ENCODE measurements at places on chromosomes 16 and 17.
A peak's percentile ranks its signal among the peaks of the same experiment; 100 is the strongest.

GRCh38 chr17:859824-860195 lies 77.7 kb downstream of the MRM3 start:
- H3K4me3 ChIP-seq, result no peak overlapping the region
- no peaks in the 10 kb centered on the region for H3K4me1 ChIP-seq
- no peak overlapping the region for H3K27ac ChIP-seq
- DNase-seq, result no peak

DNA sequence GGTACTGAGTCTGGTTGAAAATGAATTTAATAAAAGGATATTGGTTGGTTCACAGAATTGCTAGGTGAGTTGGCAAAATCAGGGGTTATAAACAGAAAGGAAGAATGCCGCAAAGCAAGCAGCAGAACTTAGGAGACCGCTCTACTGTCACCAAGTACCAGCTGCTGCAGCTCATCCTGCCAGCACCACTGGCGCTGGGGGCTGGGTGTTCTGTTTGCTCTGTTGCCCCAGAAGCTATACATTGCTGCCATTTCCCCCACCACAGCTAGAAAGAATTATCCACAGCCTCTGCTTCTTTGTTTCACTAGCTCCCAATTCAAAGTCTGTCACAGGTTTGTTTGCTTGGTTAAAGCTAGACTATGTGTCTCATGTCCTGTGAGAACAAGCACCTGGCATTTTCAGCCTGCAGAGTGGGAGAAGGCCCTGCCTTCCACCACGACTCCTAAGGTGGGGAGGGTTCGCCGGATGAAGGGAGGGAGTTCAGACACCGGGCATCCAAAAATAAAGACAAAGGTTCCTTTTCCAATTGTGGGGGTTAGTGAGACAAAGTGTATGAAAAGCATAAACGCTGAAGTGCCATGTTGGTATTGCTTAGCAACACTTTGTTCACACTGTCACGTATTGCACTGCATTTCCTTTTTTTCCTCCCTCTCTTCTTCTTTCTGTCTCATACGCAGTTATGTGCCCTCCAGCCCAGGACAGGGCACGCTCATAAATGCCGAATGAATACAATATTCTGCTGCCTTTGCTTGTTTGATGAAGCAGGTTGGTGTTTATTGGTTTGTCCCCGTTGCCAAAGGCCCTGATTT lies 9.6 kb upstream of the CPD start:
- no peak overlapping the region for H3K27ac ChIP-seq
- DNase-seq, result no peak
- no peak overlapping the region for H3K4me3 ChIP-seq
- H3K36me3 ChIP-seq, result peaks cover under 1% of the 10 kb centered on the region

DNA sequence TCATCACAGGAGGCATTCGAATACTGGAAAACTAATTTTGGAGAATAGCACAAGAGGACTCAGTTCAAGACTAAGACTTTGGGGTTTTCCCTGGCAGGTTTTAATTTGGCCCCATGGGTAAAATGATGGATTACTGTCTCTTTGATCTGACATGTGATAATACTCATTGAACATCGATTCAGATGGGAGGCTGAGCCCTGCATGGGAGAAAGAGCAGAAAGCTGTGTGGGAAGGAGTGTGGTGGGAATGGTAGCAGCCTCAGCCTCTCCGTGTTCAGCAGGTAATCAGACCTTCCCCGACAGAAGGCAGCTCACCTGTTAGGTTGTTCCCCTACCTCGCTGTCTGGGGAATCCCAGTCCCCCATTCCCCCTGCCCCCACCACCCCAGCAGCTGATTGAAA lies 124.7 kb upstream of the TNRC6C start:
- no peak overlapping the region for H3K27ac ChIP-seq
- no peak overlapping the region for H3K4me3 ChIP-seq
- peaks cover 33% of the 10 kb centered on the region for H3K4me1 ChIP-seq
- H3K36me3 ChIP-seq, result peaks cover 4% of the 10 kb centered on the region

- DNase-seq, result no peak
- no peak overlapping the region for H3K27ac ChIP-seq
- peaks cover 27% of the 10 kb centered on the region for H3K27me3 ChIP-seq
- H3K36me3 ChIP-seq, result no peaks in the 10 kb centered on the region
- H3K4me3 ChIP-seq, result no peak overlapping the region
Measured at GRCh38 chr16:55475919-55476318, 3.1 kb upstream of the MMP2 start.

GRCh38 chr17:7834542-7834956 lies 532 bp downstream of the KDM6B start:
- no peak for DNase-seq
- H3K27me3 ChIP-seq, result peaks cover 17% of the 10 kb centered on the region
- peaks cover 5% of the 10 kb centered on the region for H3K36me3 ChIP-seq
- peak overlapping the region; percentile 87 for H3K4me3 ChIP-seq

- peaks cover 24% of the 10 kb centered on the region for H3K4me1 ChIP-seq
- no peaks in the 10 kb centered on the region for H3K36me3 ChIP-seq
- no peak overlapping the region for H3K27ac ChIP-seq
- H3K27me3 ChIP-seq, result peaks cover 23% of the 10 kb centered on the region
- no peak for DNase-seq
Measured at GRCh38 chr16:14304891-14305460, 233.9 kb downstream of the MRTFB start.

DNA sequence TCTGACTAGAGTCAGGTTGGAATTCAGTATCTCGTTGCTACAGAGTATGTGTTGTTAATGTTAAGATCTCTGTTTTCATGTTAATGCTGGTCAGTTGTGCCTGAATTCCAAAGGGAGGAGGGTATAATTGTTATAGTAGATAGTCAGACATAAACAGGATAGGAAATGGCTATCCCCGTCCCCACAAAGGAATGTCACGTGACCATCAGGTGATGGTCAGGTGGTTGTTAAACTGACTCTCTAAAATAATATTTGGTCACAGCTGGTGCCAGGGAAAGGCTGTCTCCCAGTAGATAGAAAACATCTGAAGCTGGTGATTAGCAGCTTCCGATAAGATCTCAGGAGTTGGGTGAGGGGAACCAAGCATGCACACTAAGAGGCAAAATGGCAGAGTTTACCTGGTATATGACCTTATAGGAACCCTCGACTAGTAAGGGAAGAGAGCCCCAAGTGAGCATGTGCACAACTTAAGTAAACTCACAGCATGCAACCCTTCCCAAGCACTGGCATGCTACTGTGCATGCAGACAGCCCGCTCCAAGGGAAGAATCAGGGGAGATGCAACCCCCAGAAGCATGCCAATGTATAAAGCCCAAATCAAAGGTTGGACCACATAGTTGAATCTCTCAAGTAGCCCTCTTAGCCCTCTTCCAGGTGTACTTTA lies 27.4 kb upstream of the SLC6A2 start:
- H3K4me3 ChIP-seq, result no peak overlapping the region
- no peaks in the 10 kb centered on the region for H3K27me3 ChIP-seq
- no peaks in the 10 kb centered on the region for H3K4me1 ChIP-seq

- peaks cover 15% of the 10 kb centered on the region for H3K27me3 ChIP-seq
- peak; percentile 82 for DNase-seq
- H3K4me1 ChIP-seq, result peaks cover 58% of the 10 kb centered on the region
- H3K27ac ChIP-seq, result peak overlapping the region; percentile 97
Measured at GRCh38 chr17:14301279-14302090, 604 bp downstream of the HS3ST3B1 start.

GRCh38 chr16:51763072-51763661 lies 612.1 kb upstream of the SALL1 start:
- peaks cover 4% of the 10 kb centered on the region for H3K4me1 ChIP-seq
- DNase-seq, result no peak
- H3K27ac ChIP-seq, result no peak overlapping the region
- H3K36me3 ChIP-seq, result no peaks in the 10 kb centered on the region
- H3K4me3 ChIP-seq, result no peak overlapping the region

DNA sequence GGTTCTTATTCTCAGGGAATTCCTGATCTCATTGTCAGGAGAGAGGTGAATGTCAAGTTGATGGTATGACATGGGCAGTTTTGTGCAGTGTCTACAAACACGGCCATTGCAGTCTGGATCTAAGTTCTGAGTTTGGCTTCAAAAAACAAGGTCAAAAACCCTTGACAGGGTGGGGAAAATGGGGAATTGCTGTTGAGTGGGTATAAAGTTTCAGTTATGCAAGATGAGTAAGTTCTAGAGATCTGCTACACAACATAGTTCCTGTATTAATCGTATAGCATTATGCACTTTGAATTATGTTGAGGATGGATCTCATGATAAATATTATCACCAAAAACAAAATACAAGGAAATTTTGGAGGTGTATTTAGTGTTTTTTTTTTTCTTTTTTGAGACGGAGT lies 36.6 kb upstream of the CARMIL2 start:
- no peak overlapping the region for H3K4me3 ChIP-seq
- H3K27me3 ChIP-seq, result no peaks in the 10 kb centered on the region
- no peak for DNase-seq
- peaks cover 7% of the 10 kb centered on the region for H3K4me1 ChIP-seq
- H3K36me3 ChIP-seq, result peaks cover 16% of the 10 kb centered on the region

GRCh38 chr16:70681382-70682238 lies 4.2 kb downstream of the MTSS2 start:
- H3K36me3 ChIP-seq, result no peaks in the 10 kb centered on the region
- peaks cover 22% of the 10 kb centered on the region for H3K27me3 ChIP-seq
- peaks cover 2% of the 10 kb centered on the region for H3K4me1 ChIP-seq
- no peak overlapping the region for H3K4me3 ChIP-seq
- H3K27ac ChIP-seq, result no peak overlapping the region

- peak overlapping the region; percentile 54 for H3K4me3 ChIP-seq
- H3K27me3 ChIP-seq, result no peaks in the 10 kb centered on the region
- peak overlapping the region; percentile 78 for H3K27ac ChIP-seq
- H3K36me3 ChIP-seq, result no peaks in the 10 kb centered on the region
Measured at GRCh38 chr16:85104821-85105391, 7.4 kb downstream of the CIBAR2 start.

- peaks cover 32% of the 10 kb centered on the region for H3K36me3 ChIP-seq
- peak overlapping the region; percentile 0 for H3K27ac ChIP-seq
- no peaks in the 10 kb centered on the region for H3K27me3 ChIP-seq
- DNase-seq, result no peak
- peaks cover 18% of the 10 kb centered on the region for H3K4me1 ChIP-seq
- no peak overlapping the region for H3K4me3 ChIP-seq
Measured at GRCh38 chr16:23496821-23497542, 13.3 kb downstream of the GGA2 start.

DNA sequence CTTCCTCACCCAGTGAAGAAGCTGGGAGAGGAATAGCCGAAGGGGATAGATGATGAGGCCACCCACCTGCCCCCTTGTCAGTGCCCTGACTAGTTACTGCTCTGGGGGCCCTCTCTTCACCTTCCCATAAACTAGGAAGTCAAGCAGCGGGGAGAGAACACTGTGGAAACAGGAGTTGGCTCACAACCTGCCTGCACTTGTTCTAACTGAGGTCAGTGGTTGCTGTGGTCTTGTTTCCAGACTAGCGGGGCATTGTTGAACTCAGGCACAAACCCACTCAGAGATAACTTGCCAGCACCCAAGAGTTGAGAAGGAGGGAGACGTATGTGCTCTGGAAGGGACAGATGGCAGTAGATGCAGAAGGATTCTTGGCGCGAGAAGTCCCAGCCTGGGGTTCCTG lies 48.6 kb upstream of the DDX52 start:
- H3K4me1 ChIP-seq, result no peaks in the 10 kb centered on the region
- peaks cover 5% of the 10 kb centered on the region for H3K27me3 ChIP-seq
- H3K4me3 ChIP-seq, result no peak overlapping the region
- no peak for DNase-seq
- H3K27ac ChIP-seq, result no peak overlapping the region

DNA sequence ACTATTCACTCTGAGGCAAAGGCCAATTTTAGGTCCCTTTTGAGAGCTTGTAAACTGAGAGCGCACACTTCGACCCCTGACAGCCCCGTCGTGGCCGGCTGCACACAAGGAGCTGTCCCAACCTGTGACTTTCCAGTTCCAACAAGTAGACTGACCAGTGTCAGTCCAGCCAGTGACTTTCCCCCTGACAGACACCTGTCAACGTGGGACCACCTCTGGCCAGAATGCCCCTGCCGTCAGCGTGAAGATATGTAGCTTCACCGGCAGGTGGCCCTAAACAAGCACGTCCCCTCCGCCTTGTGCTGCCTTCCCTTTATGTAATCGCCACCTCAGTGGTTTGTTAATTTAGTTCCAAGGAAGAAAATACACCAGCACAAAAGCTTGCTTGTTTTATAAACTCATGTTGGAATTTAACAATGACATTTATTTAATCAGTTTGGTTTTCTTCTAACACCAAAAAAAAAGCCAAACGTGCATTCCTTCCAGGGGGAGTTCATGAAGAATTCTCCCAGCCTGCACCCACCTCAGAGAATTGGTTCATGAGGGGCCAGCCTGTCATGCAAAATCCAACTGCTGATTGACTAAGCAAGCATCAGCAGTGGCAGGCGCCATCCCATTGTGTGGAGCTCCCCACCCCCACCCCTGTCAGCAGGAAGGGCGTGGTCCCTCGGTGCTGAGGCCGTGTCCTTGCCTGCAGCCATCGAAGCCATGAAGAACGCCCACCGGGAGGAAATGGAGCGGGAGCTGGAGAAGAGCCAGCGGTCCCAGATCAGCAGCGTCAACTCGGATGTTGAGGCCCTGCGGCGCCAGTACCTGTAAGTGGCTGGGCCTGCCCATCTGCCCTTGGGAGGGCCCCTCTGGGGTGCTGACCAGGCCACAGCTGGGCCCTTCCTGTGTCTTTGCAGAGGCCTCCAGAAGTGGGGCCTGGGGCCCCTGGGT lies 33.9 kb downstream of the PLD6 start:
- H3K4me1 ChIP-seq, result peaks cover 43% of the 10 kb centered on the region
- no peak for DNase-seq
- H3K27ac ChIP-seq, result no peak overlapping the region
- peaks cover 36% of the 10 kb centered on the region for H3K36me3 ChIP-seq
- no peak overlapping the region for H3K4me3 ChIP-seq

DNA sequence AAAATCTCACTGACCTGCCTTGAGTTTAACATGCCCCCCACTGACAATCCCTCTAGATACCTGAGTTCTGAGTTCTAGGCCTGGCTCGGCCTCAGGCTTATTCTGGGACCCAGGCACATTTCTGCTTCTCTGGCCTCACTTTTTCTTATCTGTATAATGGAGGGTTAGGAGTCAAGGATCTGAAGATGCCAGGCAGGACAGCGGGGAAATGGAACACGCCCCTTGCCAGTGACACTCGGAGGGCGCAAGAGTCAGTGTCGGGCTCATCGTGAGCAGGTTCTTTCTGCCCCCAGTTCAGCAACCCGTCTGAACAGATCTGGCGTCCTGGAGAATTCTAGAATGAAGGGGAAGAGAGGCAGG lies 567 bp upstream of the MT3 start:
- H3K27me3 ChIP-seq, result peaks cover 42% of the 10 kb centered on the region
- H3K27ac ChIP-seq, result peak overlapping the region; percentile 48
- H3K4me1 ChIP-seq, result peaks cover 15% of the 10 kb centered on the region
- peak overlapping the region; percentile 88 for H3K4me3 ChIP-seq
- no peak for DNase-seq

DNA sequence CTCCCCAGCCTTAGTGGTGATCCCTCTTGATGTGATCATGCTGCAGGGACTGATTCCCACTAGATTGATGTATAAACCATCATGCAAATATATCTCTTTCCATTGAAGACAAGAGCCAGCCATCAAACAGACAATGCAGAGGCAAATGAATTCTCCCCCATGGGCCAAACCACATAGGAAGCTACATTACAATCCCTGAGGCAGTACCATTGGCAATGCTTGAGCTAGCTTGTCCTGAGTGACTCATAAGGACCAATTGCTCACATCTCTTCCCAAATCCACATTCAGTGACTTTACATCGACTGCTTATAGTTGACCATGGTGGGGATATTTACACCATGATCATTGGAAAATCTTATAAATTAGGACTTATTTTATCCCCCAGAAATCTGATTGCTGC lies 242.2 kb downstream of the SHISA9 start:
- H3K4me3 ChIP-seq, result no peak overlapping the region
- H3K27ac ChIP-seq, result no peak overlapping the region
- DNase-seq, result no peak
- no peaks in the 10 kb centered on the region for H3K36me3 ChIP-seq
- H3K4me1 ChIP-seq, result no peaks in the 10 kb centered on the region

- peaks cover 2% of the 10 kb centered on the region for H3K4me1 ChIP-seq
- H3K27me3 ChIP-seq, result no peaks in the 10 kb centered on the region
- no peak overlapping the region for H3K27ac ChIP-seq
- H3K36me3 ChIP-seq, result peaks cover 62% of the 10 kb centered on the region
- DNase-seq, result no peak
- no peak overlapping the region for H3K4me3 ChIP-seq
Measured at GRCh38 chr17:45091778-45092425, 30.8 kb downstream of the NMT1 start.
